ENCODE measurements at places on chromosomes 13 and 19.

DNA sequence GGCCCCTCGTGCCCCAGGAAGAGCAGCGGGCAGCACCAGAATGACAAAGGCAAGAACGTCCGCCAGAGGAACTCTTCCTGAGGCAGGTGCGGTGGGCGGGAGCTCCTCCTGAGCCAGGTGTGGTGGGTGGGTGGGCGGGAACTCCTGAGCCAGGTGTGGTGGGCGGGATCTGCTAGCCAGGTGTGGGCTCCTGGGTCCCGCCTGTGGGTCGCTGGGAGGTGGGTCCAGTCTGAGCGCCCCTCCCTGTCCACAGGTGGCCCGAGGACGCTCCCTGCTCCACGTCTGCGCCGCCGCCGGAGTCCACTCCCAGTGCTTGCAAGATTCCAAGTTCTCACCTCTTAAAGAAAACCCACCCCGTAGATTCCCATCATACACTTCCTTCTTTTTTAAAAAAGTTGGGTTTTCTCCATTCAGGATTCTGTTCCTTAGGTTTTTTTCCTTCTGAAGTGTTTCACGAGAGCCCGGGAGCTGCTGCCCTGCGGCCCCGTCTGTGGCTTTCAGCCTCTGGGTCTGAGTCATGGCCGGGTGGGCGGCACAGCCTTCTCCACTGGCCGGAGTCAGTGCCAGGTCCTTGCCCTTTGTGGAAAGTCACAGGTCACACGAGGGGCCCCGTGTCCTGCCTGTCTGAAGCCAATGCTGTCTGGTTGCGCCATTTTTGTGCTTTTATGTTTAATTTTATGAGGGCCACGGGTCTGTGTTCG is 7.0 kb upstream of the HCN2 start:
- no peak for DNase-seq

- DNase-seq = no peak
Observed at GRCh38 chr19:57002195-57002601, 117.6 kb upstream of the USP29 start.

DNA sequence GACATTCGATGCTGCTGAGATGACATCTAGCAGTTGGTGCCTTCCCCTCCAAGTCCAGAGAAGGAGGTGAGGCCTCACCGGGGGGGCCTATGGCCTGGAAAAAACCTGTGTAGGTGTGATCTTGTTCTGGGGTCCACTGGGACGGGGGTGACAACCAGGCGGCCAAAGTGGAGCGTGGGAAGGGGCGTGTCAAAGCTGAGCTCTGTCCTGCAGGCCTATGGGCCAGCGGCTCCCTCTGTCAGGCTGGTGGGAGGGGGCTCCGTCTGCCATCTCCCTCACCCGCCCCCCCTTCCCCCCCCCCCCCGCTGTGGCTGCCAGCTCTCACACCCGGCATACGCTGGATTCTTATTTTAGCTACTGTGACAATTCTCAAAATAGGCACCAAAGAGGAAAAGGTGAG is 56.7 kb upstream of the UQCRFS1 start:
- no peak for DNase-seq

GRCh38 chr13:43232144-43232872 is 208.9 kb downstream of the DNAJC15 start:
- DNase-seq = no peak

GRCh38 chr13:20142927-20143480 is 17.8 kb downstream of the GJA3 start:
- DNase-seq = no peak

DNA sequence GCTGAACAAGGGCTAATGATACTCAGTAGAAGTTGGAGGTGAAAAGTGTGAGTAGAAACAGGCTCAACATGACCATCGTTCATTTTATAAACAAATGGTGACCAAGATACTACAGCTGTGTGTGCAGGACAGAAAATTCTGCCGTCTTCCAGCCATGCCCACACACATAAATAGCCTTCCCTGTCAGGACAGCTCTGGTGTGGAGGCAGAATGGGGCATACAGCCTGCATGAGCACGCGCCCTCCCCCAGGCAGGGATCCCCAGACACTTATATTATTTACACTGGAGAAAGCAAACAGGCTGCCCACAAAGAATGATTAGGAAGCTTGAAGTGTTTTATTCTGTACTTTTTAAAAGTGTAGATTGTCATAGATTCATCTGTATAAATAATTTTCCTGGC is 20.4 kb downstream of the GJA3 start:
- DNase-seq = no peak

- no peak for DNase-seq
Observed at GRCh38 chr13:24277761-24278160, 31.6 kb upstream of the C1QTNF9 start.

DNA sequence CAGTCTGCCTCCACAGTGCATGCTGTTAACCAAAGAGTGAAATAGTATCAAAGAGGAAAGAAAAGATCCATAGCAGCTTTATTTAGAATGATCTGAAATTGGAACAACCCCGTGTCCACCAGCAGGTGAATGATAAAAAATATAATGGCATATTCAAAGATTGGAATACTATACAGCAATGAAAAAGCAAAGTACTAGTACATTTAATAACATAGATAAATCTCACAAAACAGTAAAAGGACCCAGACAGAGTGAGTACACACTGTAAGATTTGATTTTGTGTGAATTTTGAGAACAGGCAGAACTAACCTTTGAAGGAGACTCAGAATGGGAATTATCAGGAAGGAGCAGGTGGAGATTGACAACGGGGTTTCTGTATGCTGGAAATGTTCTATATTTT is 837 bp upstream of the CD209 start:
- no peak for DNase-seq

- DNase-seq = no peak
Observed at GRCh38 chr19:52648336-52649016, 10.3 kb upstream of the ZNF83 start.

DNA sequence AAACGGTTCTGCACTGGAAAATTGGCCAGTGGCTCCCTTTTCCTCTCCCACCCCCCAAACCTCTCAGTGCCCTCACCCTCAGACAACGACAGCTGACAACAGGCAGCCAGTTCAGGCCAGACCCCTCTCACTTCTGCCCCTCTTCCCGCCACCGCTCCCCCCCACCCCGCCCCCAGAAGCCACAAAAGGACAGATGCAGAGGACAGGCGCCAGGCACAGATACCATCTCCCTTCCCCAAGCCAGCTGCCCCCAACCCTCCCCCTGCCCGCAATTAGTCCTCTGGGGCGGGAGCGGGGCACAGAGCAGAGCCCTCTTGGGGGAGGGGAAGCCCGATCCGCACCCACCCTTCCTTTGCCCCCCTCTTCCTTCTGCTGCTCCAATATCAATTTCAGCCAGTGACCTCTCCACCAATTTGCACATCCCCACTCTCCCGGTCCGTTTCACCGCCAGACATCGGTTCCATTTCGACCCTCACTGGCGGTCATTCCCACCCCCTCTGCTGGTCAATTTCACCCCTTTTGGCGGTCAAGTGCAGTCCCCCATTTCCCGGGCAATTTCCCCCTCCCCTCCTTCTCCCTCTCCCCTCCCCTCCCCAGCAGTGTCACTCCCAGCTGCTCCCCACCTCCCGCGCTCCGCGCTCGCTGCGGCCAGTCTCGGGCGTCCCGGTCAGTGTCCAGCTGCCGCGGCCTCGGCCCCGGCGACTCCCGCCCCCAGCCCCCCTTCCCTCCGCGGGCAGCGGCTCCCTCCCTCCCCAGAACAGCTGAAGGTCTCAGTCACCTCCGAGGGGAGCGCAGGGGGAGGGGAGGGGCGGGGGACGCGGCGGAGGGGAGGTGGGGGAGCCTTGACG is at the start of gene SHD:
SHD (plus strand) TSS at position 848 of the 848 bp plus-strand sequence. CDS start 798 bp downstream, outside the sequence.
- DNase-seq = no peak

DNA sequence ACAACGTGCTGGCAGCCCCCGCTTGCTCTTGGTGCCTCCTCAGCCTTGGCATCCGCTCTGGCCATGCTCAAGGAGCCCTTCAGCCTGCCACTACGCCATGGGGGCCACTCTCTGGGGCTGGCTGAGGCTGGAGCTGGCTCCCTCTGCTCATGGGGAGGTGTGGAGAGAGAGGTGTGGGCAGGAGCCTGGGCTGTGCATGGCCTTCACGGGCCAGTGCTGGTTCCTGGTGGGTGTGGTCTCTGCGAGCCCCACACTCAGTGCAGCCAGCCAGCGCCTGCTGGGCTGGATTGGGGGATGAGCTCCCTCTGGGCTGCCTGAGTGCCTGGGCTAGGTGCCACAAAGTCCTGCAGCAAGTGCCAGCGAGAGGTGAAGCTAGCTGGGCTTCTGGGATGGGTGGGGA is 1289.1 kb downstream of the OLFM4 start:
- no peak for DNase-seq

GRCh38 chr13:48527955-48528354 is 4.9 kb downstream of the RCBTB2 start:
- no peak for DNase-seq

DNA sequence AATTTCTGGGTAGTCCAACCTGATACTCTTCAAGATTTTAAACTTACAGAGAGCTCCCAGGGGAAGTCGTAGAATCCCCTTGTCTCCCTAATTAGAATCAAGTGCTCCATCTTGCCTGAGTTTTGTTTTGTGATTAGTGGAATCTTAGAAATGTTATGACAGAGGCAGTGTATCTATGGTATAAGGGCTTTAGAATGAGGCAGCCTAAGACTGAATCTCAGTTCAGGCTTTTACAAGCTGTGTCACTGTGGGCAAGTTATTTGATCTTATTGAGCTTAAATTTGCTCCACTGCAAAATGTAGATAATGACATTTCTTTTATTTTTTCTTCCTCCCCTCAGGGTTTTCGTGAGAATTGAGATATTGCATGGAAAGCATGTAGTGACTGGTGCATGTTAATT is 215.5 kb downstream of the POSTN start:
- no peak for DNase-seq

- DNase-seq = no peak
Observed at GRCh38 chr19:57263244-57263741, 17.0 kb upstream of the ZNF460 start.

GRCh38 chr13:113528101-113528812 is 37.7 kb upstream of the DCUN1D2 start:
- DNase-seq = no peak

DNA sequence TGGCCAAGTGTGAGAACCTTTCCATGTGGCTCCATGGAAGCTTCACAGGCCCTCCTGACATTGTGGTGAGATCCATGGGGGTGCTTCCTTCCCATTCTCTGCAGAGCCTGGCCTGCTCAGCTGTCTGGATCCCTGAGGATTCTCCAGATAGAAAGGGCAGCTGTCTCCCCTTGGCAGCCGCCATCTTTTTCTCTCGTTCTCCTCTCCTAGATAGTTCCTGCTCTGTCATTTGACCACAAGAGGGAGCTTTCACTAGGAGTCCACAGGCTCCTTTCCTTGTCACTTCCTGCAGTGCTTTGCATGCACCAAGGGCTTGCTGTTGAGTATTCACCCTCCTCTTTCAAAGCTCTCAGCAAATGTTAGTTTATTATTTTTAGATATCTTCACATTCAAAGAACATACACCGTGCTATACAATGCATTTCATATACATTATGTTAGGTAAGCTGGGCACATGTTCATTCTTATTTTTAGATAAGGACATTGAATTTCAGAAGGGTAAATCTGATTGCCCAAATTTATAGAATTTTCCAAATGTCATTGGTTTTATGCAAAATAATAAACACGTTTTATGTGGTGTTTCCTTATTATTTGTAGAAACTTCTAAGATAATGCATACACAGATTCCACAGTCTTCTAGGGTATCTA is 133.2 kb downstream of the FRY start:
- DNase-seq = peak; percentile 11

DNA sequence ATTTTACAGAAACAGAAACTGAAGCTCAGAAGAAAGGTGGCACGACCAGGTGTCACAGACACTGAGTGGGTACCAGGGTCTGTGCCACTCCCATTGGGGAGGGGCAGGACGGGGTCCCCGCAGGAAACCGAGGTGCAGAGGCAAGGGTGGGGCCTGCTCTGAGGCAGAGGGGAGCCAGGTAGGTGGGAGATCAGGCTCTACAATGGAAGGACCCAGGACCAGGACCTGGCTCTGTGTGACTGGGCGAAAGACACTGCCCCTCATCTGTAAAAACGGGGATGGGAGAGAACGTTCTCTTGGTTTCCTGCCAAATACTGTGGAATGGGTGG is 2.8 kb downstream of the PTGIR start:
- DNase-seq = no peak

DNA sequence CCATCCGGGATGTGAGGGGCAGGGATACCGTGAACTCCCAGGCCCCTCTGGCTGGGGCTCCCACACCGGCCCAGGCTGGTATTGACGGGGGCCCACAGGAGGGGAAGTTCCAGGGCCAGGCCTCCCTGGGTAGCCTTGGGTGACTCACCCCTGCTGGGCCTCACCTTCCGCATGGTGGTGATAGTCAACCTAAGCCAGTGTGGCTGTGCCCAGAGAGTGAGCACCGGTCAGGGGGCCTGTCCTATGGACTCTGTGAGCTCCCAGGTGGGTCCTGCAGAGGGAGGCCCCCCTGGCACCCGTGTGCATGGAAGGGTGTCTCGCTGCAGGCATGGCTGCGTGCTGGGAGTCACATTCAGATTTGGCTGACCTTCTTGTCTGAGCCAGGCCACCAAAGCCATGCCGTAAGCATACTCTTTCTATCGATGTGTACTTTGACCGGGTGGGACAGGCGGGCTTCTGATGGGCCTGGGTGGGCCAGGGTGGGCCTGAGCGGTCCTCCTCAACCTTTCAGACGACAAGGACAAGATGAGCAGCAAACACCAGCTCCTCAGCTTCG is 27.6 kb downstream of the DHX34 start:
- DNase-seq = no peak

DNA sequence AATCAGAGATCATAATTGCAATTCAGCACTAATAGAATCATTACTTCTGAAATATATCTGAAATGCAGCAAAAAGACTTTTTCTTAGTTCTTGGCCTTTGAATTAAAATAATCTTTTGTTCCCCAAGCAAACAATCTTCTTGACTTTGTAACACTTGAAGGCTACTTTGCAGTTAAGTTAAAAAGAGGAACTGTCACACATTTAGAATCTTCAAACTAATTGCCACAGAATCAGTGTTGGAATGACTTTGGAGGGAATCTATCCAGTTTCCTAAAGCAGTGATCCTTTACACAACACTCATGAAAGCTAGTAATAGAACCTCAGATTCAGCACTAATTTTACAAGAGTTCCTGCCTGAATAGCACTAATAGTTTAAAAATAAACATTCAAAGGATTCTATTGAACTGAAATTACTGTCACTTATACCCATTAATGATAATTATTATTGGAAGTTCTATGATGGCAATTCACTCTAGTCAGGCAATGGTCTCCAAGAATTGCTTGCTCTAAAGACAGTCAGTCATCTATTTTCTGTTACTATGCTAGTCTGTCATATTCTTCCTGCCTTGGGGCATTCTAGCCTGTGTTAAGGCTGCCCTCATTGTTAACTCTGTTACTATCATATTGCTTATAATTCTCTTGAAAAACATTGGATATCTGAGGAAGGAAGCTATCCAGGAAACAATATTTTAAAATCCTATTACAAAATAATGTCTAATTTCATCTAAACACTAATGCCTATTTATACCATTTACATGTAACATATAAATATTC is 362.4 kb downstream of the DIAPH3 start:
- no peak for DNase-seq

Data from central memory CD4-positive, alpha-beta T cell (primary cell).